Astrocyte of the cerebellum (primary cell): ENCODE measurements at places on chromosomes 11 and 22.

- DNase-seq, result no peak
These were observed 8.7 kb downstream of the PRDM11 start for GRCh38 chr11:45155058-45155551.

- DNase-seq, result no peak
These were observed 9.5 kb upstream of the OOSP4A start for GRCh38 chr11:59954219-59954847.

DNA sequence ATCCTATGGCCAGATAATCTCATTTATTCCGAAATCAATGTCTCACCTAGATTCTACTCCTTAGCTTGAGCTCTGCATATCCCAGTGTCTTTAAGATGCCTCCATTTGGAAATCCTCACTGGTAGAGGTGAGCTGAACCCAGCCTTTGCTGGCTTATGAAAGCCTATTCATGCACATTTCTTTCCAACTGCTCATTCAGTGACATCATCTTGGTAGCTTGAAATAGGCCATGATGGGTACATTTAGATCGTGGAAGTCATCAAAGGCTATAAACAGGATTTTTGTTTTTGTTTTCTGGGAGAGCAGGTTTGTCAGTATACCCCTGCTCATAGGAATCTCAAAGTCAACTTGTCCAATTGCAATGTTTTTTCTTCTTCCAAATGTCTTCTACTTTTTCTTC is 6.0 kb downstream of the NXPE1 start:
- DNase-seq, result no peak

- DNase-seq, result no peak
These were observed 8.6 kb upstream of the INCENP start for GRCh38 chr11:62115085-62115694.

DNA sequence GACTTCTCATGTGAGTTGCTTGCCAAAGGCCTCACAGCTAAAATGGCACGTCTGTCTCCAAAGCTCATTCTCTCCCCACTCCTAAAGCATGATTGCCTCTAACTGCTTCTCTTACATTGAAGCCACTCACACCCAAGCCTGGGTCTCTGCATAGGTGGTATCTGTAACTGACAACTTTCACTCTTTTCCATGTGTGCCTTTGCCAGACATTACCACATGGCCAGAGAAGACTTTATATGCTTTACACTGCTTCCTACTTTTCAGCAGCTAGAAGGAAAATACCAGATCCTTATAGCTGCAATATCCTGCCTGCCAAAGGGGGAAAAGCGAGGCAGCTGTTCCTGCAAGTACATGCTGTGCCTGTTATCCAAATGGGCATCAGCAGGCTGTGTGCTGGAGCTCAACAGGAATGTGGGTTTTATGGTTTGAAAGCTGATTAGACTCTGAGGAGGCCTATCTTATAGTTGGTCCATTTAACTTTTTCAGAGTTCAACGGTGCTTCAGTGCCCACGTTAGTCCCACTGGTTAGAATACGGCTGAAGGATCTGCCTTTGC is 547.1 kb downstream of the RAB38 start:
- DNase-seq, result no peak

DNA sequence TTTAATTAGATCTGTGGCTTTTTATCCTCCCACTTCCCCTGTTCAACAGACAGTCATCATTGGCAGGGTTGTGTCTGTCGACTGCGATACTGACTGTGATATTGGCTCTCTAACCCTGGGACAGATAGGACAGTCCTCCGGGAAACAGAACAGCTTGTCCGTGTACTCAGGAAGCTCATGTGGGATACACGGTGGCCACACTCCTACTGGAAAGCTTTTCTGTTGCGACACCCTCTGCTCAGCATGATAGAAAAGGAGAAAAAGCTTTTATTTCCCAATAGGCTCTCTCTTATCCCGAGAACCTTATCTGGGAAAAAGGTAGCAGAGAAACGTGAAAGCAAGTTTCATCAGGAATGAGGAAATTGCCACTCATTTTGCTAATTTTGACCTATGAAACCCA is 60.4 kb upstream of the HSPA8 start:
- DNase-seq, result no peak

GRCh38 chr11:9753021-9753420 is 89.1 kb downstream of the SWAP70 start:
- DNase-seq, result no peak

- DNase-seq, result no peak
These were observed 21.9 kb upstream of the CYB5R3 start for GRCh38 chr22:42670921-42671709.

- no peak for DNase-seq
These were observed 34.7 kb downstream of the ATG16L2 start for GRCh38 chr11:72848846-72849466.

DNA sequence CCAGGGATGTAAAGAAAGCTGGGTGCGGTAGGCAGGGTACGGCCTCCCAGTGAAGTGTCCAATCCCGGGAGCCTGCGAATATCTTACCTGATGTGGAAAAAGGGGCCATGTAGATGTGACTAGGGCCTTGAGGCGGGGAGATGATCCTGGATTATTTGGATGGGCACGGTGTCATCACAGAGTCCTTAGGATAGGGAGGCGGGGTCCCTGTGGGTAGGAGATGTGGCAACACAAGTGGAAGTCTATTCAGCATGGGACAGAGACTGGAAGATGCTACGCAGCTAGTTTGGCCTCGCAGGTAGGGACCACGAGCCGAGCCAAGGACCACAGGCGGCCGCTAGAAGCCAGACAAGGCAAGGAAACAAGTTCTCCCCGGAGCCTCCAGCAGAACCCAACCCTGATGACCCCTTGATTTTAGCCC is 46.4 kb upstream of the SHANK2 start:
- no peak for DNase-seq

DNA sequence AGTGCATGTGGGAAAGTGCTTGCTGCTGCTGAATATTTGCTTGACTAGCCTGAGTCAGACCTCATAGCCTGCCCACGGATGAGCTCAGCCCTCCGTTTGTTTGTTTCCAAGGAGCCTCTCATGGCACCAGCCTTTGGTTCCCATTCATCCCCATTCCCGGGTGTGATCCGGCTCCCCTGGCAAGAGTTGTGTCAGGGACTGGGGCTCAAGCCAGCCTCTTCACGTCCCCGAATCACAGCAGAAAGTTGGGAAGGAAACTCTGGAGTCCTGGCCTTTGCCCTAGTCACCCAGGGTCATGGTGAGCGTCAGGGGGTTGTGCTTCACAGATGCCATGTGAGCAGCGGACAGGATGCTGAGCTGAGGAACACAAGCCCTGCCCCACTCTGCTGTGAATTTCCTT is 13.8 kb downstream of the SEC14L3 start:
- DNase-seq, result no peak

- DNase-seq, result no peak
These were observed 816 bp upstream of the PHRF1 start for GRCh38 chr11:575313-575995.

DNA sequence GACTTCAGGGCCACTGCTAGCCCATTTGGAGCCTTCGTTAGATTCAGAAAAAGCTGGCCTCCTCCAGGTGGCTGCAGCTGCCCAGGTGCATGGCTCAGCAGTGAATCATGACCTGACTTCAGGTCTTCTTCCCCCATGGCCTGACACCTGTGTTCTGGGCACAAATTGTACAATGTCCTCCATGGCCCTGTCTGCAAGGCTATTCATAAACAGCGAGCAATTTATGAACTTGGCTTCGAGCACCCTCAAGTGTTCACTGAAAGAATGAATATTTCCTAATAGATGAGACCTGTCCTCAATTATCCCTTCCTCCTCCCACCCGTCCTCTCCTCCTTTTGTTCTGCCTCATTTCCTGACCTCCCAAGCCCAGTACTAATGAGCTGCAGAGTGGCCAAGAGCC is 12.2 kb upstream of the VPS37C start:
- no peak for DNase-seq

DNA sequence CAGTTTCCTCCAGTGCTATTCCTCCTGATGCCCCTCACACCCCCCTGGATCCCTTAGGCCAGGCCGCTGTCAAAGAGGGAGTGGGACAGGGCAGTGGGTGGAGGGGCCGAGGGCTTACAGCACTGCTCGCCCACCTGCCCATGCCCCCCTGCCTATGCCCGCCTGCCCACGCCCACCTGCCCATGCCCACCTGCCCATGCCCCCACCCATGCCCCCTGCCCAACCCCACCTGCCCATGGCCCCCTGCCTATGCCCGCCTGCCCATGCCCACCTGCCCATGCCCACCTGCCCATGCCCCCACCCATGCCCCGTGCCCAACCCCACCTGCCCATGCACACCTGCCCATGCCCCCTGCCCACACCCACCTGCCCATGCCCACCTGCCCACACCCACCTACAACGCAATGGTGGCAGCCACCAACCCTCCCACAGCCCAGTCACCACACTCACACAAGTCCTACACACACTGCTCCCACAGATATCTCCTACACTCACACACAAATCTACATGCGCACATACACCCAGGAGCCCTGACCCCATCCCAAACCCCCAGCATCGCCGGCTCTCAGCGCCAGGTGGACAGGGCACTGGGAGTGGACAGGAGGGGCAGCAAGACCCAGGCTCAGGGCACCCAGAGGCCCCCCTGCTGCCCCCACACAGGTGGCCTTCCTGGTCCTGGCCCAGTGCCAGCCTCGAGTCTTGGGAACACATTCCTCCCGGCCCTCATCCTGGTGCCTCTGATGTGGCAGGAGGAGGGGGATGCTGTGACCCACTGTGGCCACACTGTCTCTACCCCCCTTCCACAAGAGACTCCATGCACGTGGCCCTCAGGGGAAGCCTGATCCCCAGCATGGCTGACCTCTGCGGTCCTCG is 61.8 kb downstream of the CYTH4 start:
- no peak for DNase-seq

GRCh38 chr11:93783765-93784144 is 327 bp upstream of the MED17 start:
- no peak for DNase-seq

DNA sequence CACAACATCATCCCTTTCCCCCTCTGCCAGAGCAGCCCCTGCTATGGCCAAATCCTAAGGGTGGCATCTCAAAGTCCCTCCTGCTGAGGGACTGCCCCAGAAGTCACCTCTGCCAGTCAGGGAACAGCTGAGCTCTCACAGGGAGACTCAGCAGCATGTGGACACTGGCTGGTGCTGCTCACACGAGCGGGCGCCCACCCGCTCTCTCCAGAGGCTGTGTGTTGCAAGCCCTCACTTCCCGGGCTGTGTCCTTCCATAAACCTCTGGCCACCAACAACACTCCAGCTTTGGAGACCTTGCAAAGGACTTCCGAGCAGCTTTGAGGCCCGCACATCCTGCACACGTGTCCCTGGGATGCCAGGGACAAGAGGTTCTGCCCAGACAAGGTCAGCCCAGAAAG is 2.8 kb downstream of the IGSF9B start:
- DNase-seq, result no peak

DNA sequence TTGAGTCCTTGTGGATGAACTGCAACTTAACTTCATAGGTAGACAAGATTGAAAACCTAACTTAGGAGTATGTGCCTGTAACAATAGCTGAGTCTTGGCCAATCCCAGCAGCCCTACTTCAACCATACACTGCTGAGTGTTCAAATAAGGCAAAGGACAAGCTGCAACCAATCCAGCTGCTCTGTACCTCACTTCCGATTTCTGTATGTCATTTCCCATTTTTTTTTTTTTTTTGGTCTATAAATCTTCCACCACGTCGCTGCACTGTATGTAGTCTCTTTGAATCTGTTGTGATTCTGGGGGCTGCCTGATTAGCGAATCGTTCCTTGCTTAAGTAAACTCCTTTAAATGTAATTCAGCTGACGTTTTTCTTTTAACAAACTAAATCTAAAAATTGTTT is 35.4 kb upstream of the FLI1 start:
- DNase-seq, result no peak

- no peak for DNase-seq
These were observed 7.4 kb upstream of the ANO1 start for GRCh38 chr11:70070706-70071105.

DNA sequence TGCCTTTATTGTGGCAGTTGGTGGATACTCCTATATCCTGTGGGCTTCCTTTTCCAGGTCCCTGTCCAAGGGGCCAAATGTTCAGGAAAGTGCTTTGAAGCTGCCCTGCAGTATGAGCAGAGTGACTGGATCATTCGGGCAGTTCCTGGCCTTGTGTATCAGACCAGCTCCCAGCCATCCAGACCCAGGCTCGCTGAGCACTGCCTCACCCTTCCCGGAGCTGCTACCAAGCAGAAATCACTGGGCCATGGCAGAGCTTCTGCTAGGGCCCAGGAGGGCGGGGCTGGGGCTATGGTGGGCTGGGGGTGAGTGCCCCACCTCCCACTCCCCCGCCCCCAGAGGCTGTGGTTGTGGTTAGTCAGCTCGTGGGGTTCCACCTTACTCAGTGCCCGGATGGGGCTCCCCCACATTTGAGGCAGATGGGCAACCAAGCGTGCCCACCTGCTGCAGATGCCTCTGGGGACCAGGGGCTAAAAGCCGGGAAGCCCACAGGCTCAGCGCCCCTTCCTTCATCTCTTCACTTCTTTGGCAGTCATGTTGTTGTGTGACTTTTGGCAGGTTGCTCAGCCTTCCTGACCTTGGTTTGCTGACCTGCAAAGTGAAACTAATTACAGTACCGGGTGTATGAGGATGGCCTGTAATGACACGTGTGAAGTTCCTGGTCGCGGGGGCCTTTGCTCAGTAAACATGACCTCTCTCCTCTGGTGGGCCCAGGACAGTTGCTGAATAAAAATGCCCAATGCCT is 2.1 kb upstream of the LRRC32 start:
- no peak for DNase-seq

DNA sequence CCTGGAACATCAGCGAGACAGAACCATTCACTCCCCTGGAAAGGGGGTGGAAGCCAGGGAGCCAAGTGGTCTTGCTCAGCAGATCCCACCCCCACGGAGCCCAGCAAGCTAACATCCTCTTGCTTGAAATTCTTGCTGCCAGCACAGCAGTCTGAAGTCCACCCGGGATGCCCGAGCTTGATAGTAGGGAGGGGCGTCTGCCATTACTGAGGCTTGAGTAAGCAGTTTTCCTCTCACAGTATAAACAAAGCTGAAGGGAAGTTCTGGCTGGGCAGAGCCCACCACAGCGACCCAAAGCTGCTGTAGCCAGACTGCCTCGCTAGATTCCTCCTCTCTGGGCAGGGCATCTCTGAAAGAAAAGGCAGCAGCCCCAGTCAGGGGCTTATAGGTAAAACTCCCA is 764.8 kb upstream of the LUZP2 start:
- no peak for DNase-seq

DNA sequence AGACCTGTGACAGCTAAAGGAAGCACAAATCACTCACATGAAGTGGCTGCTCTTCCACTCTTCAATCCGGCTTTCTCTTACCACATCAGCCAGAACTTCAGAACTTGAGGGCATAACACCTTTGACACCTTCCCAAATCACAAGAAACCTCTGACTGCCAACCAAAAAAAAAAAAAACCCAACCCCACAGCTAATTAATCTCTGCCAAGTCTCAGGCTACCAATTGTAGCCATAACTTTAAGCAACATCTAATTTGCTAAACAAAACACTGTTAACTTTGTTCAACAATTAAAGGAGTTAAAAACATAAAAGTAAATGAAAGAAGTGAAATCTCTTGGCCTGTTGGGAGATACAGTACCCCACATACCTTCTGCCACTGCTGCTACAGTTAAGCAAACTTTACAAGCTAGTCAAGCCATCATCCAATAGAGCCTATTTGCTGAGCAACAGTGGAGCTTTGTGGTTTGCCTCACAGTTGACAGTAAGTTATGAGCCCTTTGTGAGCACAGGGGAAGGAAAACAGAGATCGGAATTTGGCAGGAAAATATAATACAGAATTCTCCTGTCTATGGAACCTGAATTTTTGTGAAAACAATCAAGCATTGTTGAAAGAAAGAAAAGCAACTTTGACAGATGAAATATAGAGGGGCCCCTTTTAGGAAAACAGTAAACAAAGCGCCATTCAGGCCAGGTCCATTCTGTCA is at the start of gene SOX6:
TSS of gene SOX6 (minus strand) at position 490 of the 704 bp plus-strand sequence. CDS start 15,298 bp downstream, outside the sequence.
- peak; percentile 66 for DNase-seq
